ENCODE measurements at places on chromosomes 5 and 9.

- DNase-seq = no peak
Observed at GRCh38 chr9:108838017-108838416, 17.8 kb downstream of the ACTL7B start.

GRCh38 chr5:150221471-150221870, 31.6 kb downstream of the SLC6A7 start:
- no peak for DNase-seq

DNA sequence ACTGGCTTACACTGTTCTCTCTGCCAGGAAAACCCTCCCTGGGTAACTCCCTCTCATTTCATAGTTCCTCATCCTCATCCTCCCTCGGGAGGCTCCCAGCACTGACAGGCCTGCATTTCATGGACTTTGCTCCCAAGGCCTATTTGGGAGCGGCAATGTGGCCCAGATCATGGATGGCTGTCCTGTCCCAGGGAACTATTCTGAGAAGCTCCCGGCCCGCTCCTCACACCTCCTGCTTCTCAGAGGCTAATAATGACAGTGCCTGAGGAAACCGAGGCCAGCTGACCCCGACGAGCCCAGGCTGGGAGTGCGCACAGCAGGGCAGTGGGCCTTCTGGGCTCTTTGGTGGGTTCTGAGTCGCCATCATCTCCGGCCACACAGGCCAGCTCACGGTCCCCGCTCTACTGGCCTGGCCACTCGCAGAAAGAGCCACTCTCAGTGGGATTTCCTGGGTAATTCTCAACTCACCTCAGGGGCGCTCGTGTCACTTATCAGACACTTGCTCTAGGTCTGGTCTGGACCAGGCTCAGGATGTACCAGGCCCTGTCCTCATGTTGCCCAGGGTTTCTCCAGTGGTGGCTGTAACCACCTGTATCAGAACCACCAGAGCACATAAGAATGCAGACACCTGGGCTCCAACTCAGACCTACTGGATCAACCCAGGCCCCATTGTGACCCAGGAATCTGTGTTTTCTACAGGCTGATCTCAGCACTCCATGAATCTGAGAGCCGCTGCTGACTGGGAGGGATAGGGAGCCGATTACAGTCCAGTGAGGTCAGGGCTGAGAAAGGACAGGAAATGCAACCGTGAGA, 2.0 kb upstream of the DOLPP1 start:
- DNase-seq = no peak

DNA sequence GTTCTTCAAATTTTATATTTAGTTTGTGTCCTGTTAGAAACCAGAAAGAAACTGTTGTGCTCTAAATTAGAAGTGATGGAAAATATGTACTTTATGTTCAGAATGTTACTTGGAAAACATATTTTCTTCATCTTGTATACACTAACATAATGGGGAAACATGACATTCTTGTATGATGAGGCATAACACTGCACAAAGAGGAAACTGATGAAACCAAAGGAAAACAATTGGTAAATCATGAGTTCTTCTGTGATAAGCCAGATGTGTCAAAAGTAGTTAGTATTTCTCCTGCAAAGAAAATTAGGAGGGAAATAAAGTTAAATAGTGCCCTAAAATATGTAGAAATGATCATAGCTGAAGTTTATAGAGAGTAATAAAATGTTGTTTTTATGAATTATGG, 111.1 kb upstream of the FBN2 start:
- DNase-seq = no peak

Data from NCI-H1417 treated with DMSO at 0.1 percent for 48 hours (cell line).